Fibroblast of the aortic adventitia (primary cell): ENCODE measurements at places on chromosomes 6 and 20. TPM values are rescaled to one million over a fixed set of nuclear protein-coding genes. Genes with fewer than 3 reads are reported as not detected.

KIAA1755 gene
- total RNA-seq, result 4.9 and 10.8 TPM in 2 replicates

GRCh38 chr20:56289652-56290051, 41.1 kb downstream of the MC3R start:
- no peak for DNase-seq

GRCh38 chr20:48155268-48155667, 370.0 kb upstream of the SULF2 start:
- DNase-seq, result no peak

DNA sequence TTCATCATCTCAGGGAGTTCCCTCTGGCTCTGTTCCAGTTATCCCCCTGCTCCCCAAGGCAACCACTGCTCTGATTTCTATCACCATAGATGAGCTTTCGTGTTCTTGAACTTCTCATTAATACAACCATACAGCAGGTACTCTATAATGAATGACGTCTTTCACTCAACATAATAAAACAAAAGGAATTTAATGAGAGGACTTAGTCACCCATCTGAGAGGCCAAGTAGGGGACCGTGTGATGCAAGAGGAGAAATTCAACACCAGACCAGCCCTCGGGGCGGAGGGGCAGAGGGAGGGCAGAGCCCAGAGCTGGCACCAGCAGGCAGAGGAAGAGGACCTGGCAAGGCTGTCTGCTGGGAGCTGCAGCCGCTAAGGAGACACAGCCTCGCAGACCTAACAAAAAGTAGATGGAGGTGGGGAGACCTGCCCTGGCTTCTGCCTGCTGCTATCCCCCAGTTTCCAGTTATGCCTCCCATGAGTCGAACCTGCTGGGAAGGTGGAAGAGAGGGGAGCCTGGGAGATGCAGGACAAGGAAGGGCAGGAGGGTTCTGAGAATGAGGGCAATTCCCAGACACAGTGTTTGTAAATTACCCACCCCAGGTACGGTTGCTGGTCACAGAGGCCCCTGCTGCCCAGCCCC, 13.8 kb downstream of the CCN5 start:
- peak; percentile 82 for DNase-seq

GPR6 gene
- total RNA-seq, result not detected in 2 replicates

DLL1 gene
- 0.09 and 4.9 TPM in 2 replicates for total RNA-seq

DNA sequence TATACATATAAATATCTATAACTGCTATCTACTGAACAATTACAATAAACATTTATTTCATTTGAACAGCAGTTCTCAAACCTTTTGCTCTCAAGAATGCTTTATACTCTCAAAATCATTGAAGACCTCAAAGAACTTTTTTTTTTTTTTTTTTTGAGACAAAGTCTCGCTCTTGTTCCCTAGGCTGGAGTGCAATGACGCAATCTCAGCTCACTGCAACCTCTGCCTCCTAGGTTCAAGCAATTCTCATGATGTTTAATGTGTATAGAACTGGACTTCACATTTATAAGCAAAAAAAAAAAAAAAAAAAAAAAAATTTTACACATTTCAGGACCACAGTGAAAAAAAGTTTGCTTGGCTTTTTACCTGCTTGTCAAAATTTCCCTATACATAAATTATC, 11.7 kb downstream of the UBE2V1 start:
- no peak for DNase-seq

MMP24 gene
- 0.16 and 0.81 TPM in 2 replicates for total RNA-seq

DNA sequence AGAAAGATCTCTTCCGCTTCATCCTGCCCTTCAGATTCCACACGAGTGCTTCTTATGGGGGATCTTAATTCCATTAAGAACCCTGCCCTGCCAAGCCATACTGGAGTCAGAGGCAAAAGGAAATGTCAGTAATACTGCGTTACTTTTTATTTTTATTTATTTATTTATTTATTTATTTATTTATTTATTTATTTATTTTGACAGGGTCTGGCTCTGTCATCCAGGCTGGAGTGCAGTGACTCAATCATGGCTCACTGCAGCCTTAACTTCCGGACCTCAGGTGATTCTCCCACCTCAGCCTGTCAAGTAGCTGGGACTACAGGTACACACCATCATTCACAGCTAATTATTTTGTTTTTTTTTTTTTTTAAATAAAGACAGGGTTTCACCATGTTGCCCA, 79.5 kb downstream of the MYB start:
- DNase-seq, result no peak

SCUBE3 gene
- total RNA-seq, result 1.8 and 10.0 TPM in 2 replicates

DNA sequence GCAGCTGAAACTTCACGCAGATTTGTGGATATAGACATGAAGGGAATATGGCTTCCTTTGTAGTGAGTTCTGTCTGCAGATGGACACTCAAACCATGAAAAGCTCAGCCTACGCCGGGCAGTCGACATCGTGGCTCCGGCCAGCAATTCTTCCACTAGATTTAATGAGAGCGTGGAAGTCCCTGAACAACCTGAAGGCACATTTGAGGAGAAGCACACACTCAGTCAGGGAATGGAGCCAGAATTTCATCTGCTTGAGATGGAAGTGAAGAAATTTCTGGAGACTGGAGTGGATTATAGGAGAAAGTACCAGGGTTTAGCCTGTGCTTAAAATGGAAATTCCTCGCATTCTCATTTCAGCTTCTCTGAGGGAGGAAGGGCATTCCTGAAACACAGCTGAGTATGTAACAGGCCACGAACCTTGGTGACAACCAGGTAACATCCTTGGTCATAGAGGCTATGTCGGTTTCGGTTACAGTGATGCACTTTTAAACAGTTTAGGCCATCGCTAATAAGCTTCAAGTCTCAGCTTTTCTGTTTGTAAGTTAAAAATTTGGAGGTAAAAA, 80.5 kb upstream of the AGPAT4 start:
- DNase-seq, result no peak

- DNase-seq, result no peak
Measured at GRCh38 chr6:45569210-45569945, 191.6 kb upstream of the SUPT3H start.

MAS1 gene
- under 0.01 and 0.08 TPM in 2 replicates for total RNA-seq

DNA sequence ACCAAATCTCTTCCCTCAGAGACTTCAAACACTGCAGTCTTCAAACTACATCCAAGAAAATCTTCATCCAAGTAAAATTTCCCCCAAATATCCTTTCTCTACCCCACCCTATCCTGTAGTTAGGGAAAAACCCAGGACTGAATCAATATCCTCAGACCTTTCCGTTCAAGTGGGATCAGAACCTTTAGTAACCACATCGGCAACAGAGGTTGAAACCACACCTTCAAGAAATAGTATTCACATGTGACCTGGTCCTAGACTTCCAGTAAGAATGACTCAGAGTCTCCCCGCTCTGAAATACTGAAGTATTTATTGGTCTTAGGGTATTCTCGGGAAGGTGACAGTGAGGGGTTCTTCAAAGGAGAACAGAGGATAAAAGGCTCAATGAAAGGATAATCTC, 8.7 kb downstream of the HLA-DPA1 start:
- no peak for DNase-seq

GRCh38 chr6:135506270-135506997, 8.9 kb upstream of the AHI1 start:
- DNase-seq, result peak; percentile 82

DNA sequence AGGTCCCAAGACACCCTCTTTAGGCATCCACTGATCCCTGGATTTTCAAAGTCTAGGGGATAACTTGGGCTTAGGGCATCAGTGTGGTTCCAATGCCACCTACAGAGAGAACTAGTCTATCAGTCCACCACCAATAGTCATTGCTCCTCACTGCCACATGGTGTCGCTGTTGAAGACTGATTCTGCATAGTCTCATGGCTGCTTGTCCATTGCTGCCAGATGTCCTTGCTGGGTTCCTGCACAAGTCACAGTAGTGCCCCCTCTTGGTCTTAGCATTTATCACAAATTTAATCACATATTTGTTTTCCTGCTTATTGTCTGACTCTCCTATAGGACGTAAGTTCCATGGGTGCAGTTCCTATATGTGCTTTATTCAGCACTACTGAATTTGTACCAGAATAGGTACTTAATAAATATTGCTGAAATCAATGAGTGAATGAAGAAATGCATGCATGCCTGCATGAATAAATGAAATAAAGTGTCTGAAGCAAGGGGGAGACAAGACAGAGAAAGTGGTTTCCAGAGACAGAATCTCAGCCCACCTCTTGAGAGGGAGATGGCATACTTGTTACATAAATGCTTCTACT, 45.9 kb upstream of the RALY start:
- DNase-seq, result peak; percentile 30

MOXD1 gene
- 6.1 and 78.8 TPM in 2 replicates for total RNA-seq

- DNase-seq, result no peak
Measured at GRCh38 chr6:165890404-165890735, 227.3 kb upstream of the PDE10A start.

- peak; percentile 85 for DNase-seq
Measured at GRCh38 chr6:133553652-133554051, 312.5 kb downstream of the EYA4 start.

- DNase-seq, result no peak
Measured at GRCh38 chr20:50546729-50547314, 36.6 kb downstream of the PTPN1 start.

C6orf58 gene
- not detected in 2 replicates for total RNA-seq

BMP2 gene
- total RNA-seq, result 10.6 and 12.3 TPM in 2 replicates

DNA sequence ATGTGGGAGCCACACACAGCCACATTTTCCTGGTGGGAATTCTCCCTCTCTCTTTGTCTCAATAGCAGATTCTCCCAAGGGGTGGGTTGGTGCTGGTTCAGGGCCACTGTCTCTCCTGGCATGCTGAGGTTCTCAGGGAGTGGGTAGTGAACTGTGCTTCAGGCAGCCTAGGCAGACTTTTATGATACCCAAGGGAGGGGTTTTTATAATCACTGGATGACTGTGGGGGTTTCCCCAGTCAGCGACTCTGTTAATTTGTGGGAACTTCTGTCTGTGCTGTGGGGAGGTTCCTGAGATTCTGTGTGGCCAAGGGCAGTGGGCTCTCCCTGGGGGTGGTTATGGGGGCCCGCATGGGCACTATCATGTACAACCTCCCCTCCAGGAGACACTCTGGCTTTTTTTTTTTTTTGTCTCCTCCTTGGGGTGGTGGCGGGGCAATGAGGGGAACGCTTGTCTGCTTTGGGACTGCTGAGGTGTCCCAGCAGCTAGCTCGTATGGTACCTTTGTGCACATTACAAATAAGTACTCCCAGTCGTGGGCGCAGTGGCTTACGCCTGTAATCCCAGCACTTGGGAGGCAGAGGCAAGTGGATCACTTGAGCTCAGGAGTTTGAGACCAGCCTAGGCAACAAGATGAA, 10.0 kb downstream of the PTK7 start:
- DNase-seq, result no peak

GRCh38 chr6:20166210-20166609, 46.1 kb downstream of the MBOAT1 start:
- no peak for DNase-seq

- DNase-seq, result no peak
Measured at GRCh38 chr6:168599118-168599494, 158.1 kb downstream of the SMOC2 start.

DNA sequence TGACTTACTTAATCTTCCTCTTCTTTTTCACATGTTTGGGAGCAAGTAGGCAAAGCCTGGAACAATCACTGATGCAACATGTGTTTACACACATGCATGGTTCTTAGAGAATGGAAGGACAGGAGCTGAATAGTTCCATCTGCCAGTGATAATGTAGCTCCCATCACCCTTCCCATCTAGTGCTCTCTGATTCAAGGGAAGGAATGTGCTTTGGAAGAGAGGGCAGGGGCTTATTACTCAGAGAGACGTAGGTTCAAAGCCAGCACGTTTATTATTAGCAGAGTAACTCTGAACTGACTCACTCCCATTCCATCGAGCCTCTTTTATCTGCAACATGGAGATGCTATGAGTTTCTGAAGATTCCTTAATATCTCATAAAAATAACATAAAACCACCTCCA, 211.9 kb downstream of the GMPR start:
- DNase-seq, result peak; percentile 93

DNA sequence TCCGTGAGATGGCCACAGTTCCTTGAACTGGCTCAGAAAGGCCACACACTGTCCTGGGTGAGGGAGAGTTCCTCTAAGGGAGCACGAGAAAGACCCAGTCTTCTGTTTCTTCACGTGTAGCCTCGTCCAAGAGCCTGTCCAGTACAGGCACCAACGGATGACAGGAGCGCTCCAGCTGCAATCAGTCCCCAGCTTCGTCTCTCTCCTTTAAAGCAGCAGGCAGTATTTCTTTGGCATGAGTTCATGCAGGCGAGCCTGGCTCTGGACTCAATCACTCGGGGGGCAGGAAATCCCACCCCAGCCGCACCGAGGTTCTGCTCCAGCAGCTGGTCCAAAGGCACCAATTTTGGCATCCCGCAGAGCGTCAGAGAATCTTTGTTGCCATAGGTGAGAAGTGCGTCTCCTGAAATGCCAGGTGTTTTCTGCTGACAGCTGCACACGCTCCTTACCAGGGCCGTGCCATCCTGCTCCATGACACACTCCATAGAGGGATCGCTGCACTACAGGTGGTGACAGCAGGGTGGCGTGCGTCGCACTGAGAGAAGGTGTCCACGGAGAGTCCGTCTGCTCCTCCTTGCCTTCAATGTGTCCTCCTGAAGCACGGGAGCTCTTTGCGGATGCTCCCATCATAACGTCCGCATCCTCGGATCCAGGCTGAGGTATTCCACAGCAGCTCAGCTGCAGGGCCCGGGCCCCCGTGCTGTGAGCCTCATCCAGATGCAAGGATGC, 59.6 kb upstream of the AFDN start:
- DNase-seq, result no peak

DNA sequence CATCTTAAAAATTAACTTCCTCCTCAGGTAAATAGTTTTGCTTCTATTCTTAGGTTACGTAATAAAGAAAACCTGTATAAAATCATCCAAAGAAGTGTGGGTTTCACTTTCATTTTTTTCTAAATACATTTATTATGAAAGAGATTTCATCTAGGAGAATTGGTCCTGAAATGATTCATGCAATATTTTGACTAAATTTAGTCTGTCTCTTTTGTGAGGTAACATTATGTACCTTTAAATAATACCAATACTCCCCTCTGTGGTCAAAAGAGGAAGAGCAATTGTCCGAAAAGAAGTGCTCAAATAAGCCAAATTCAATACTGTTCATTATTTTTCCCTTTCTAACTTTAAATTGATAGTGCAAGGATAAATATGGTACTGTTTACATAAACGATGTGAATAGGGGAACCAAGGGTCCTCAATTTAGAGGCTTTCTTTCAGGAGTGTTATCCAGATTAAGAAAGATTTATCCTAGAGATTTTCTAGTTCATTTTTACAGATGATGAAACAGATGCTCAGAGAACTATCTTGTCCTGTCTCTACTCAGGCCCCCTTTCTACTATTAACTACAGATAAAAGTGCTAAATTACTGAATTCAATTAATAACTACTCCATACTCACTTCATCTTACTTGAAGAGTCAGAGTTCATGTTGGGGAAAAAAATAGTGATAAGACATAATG, 26.2 kb downstream of the CYP39A1 start:
- DNase-seq, result peak; percentile 67

DNA sequence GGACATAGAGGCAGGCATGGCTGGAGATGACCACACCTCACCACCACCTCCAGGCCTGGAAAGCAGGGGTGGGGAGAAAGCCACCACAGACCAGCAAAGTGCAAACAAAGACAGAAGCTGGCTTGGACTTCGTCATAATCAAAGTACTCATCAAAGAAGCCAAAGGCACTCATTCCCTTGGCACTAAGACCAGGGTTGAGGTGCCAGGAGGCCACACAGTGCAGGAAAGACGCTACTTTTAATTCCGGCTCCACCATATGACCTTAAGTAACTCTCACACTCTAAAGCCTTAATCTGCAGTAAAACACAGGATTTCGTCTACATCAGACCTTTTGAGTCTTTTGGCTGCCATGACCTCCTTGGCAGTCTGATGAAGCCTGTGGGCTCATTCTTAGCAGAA, 123.1 kb downstream of the HIVEP2 start:
- DNase-seq, result peak; percentile 54
